ENCODE measurements at places on chromosomes 6 and 20.

- DNase-seq = no peak
These were observed at the start of gene SOX18 for GRCh38 chr20:64049060-64049877. SOX18 (minus strand) TSS chr20:64049639; CDS start chr20:64049516, 123 bp downstream.

DNA sequence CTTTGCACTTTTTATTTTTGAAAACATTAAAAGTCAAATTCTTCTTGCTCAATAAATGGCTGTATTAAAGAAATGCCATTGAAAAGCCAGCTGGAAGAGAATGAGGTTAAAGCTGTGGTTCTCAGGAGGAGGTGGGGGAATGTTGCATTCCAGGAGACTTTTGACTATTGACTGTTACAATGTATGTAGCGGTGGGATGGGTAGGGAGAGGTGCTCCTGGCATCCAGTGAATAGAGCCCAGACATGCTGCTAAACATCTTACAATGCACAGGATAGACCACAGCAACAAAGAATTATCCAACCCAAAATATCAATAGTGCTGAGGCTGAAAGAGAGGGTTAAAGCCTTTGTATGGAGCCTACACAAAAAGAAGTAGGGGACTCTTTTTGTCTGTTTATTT, 295.9 kb downstream of the NKAIN2 start:
- DNase-seq = no peak

GRCh38 chr6:6711832-6712448, 123.4 kb downstream of the LY86 start:
- DNase-seq = no peak

- DNase-seq = no peak
These were observed 136.5 kb upstream of the NUP153 start for GRCh38 chr6:17842934-17843821.

- DNase-seq = no peak
These were observed 18.7 kb downstream of the SERPINB6 start for GRCh38 chr6:2952557-2953095.

- no peak for DNase-seq
These were observed 738 bp downstream of the RALGAPB start for GRCh38 chr20:38473367-38473795.

GRCh38 chr6:94349227-94349626, 929.9 kb upstream of the EPHA7 start:
- DNase-seq = no peak

- no peak for DNase-seq
These were observed 40.9 kb downstream of the ALDH8A1 start for GRCh38 chr6:134908906-134909516.

DNA sequence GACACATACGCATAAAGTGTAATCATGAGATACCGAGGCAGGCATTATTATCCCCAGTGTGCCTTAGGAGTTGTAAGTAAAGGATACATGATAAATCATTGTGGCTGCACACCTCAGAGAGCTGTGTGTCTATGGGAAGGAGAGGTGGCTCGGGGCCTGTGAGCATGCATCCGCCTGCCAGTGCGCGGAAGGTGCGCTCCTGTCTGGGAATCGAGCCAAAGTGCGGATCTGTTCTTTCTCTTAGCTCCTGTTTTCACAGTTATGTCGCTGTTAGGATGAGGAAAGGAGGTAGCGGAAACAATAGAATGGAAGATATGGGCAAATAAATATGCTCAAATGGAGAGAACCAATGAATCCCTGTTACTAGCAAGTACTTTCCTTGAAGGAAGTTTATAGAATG, 98.0 kb downstream of the ANKRD6 start:
- no peak for DNase-seq

GRCh38 chr20:37362821-37363220, 16.9 kb downstream of the SRC start:
- DNase-seq = no peak

- DNase-seq = no peak
These were observed 80.7 kb upstream of the CLDN20 start for GRCh38 chr6:155183095-155183494.

- no peak for DNase-seq
These were observed 2.5 kb upstream of the ULBP2 start for GRCh38 chr6:149939356-149939648.

- DNase-seq = no peak
These were observed 128.0 kb upstream of the TNFAIP3 start for GRCh38 chr6:137738931-137739504.

- DNase-seq = no peak
These were observed 78.5 kb upstream of the BHLHE23 start for GRCh38 chr20:63085151-63085861.

GRCh38 chr20:50567860-50568548, 57.8 kb downstream of the PTPN1 start:
- DNase-seq = no peak

DNA sequence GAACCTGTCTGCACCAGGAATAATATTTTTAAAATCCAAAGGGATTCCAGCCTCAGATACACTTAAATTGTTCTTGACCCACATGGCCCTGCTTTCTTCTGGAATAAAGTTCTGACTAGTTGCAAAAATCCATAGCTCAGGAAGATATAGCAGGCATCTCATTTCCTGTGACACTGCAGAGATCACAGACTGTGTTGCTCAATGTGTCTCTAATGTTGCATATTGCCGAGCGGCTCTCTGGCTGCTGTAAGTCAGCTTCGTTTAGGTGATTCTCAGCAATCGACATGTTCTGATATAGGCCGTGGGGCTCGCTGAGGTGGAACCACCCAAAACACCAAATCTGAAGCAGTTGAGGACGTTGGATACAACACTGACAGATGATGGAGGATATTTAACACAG, 498.3 kb upstream of the AGPAT4 start:
- DNase-seq = no peak

DNA sequence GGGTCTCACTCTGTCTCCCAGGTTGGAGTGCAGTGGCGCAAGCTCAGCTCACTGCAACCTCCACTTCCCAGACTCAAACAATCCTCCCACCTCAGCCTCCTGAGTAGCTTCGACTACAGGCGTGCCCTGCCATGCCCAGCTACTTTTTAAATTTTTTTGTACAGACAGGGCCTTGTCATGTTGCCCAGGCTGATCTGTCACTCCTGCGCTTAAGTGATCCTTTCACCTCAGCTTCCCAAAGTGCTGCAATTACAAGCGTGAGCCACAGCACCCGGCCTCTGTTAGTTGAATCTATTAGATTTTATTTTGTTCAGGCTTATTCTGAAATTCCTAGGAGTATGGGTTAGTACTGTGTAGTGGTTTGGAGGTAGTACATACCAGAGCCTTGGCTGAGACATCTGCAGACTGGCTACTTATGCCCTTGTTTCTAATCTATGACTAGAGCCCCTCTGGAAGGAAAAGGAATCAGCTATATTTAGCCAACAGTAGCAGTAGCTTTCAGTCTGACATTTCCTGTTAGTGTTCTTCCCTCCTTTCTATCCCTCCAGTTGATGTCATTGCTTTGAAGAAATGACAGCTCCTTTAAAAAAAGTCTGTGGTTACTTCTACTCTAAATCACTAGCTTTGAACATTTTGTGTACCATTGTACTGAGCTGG, 74.4 kb downstream of the ITCH start:
- no peak for DNase-seq

Measured in activated CD8-positive, alpha-beta memory T cell treated with anti-CD3 and anti-CD28 coated beads for 1 hour (primary cell).